Naive thymus-derived CD4-positive, alpha-beta T cell (primary cell): ENCODE measurements at places on chromosomes 11 and 22.

DNA sequence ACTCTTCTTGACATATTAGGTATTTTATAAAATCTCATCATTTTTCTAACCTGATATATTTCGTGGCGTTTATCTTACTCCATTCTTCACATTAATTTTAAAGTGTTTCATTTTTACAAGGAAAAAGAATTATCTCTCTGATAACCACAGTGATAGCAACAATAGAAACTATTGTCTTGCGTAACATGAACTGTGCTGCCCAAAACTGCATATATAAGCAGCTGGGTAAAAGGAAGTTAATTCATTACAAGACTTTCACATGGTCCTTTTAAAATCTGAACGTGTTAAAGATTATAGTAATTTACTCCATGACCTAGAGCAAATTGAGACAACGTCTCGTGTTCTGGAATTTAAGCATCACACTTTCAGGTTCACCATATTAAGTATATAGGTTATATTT lies 210.4 kb upstream of the GRIA4 start:
- no peak for DNase-seq

DNA sequence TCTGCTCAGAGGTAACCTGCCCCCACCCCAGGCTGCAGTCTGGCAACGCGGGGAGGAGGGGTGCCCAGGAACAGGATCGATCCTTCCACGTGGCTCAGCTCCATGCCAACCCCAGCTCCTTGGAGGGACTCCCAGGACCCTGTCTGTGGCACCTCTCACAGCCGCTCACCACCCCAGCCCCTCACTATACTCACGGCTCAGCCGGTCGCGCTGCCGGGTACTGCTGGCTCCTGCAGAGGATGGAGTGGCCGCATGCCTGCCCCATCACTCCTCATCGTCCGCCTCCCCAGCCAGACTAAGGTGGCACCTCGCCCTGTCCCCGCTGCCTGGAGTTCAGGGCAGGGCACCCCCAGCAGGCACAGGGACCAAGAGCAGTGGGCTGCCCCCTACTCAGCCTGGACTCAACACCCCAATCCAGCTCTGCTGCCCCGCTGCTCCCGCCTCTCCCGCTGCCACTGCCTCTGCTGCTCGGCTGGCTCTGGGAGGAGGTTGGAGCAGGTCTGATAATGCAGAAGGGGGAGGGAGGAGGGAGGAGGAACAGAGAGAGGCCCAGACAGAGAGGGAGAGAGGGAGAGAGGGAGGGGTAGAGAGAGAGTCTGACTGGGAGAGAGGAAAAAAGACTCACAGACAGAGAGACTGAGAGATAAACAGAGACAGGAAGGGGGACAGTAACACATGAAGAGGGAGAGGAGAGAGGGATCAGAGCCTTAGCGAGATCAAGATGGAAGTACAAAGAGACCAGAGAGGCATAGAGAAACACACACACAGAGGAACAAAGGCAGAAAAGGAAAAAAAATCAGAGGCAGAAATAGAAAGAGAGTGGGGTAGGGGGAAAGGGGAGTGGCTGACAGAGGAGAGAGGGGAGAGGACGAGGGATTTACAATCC lies at the start of gene PDE2A:
Gene PDE2A (minus strand): TSS at position 480 of the 886 bp plus-strand sequence. CDS start 215 bp downstream, at position 265.
- no peak for DNase-seq

GRCh38 chr11:109432105-109432504 lies 10.1 kb downstream of the C11orf87 start:
- DNase-seq = no peak

- no peak for DNase-seq
These were observed 2.6 kb upstream of the LTO1 start for GRCh38 chr11:69677749-69678148.

DNA sequence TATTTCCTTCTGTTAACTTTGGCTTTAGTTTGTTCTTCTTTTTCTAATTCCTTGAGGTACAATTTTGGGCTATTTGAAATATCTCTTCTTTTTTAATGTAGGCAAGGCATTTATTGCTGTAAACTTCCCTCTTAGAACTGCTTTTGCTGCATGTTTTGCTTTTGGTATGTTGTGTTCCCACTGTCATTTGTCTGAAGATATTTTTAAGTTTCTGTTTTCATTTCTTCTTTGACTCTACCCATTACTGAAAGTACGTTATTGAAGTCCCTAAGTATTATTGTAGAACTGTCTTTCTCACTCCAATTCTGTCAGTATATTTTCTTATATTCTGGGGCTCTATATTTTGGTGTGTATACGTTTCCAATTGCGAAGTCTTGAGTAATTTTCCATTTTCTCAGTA lies 77.9 kb downstream of the KCNQ1OT1 start:
- no peak for DNase-seq
